Cardiac fibroblast (primary cell): ENCODE measurements at places on chromosomes 7 and 10.

DNA sequence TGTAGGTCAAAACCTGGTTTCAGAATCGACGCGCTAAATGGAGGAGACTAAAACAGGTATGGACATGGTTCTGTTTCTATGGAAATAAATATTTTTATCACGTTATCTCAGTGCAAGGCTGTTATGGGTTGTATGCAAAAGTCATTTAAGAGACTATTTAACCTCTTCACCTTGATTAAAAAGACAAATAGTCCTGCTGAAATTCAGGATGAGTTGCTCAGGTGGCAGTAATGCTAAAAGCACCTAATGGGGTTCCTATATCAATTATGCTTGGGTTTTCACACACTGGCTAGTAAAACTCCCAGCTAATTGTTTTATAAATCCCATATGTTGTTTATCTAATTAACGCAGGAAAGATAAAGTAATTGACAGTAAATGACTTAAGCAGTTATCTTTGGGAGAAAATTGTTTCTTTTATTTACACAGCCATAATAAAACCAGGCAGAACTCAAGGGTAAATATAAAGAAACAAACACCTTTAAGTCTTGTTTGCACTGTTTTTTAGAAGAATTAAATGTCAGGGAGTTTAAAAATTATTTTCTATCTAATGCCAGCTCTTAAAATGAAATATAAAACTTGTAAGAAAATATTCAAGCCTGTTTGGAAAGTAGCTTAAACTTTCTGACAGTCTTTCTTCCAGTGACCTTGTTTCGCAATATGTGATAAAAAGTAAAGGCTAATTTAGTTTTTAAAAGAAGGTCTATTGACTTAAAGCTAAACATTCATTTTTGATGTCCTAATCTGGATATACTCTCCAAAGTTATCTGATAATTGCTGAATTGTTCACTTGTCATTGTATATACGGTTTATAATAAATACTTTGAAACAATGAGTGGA, 3.2 kb downstream of the HHEX start:
- DNase-seq: no peak

- no peak for DNase-seq
Observed at GRCh38 chr10:81876253-81877077, 1.5 kb downstream of the NRG3 start.

DNA sequence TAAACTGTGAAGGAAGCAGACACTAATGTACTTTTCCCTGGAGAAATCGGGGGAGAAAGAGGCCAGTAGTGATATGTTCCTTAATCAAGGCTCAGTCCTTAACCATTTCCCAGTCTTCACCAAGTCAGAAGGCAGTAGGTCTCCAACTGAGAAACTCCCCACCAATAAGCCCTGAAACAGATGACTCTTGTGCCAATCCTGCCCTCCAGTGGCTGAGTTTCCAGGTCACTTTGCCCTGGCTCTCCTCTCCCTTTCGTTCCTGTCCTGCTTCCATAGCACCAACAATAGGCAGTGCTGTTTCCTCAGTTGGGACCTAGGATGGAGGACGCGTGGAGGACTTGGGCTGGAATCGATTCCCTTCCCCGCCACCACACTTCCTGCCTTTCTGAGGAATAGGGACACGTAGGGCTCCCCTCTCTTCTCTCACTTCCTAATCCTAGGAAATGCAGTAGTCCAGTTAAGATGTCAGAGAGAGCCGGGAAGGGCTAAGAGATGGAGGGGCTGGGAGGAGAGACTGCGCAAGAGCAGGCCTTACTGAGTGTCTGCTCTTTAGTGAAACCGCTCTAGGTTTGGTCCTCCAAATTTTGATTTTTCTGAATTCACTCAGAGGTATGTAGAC, 23.4 kb downstream of the ATOH7 start:
- DNase-seq: peak; percentile 82

- no peak for DNase-seq
Observed at GRCh38 chr7:25802473-25802872, 349.5 kb upstream of the NFE2L3 start.

- DNase-seq: no peak
Observed at GRCh38 chr10:69538461-69538860, 34.8 kb downstream of the NEUROG3 start.

- no peak for DNase-seq
Observed at GRCh38 chr7:80468931-80469714, 42.7 kb downstream of the GNAT3 start.

- no peak for DNase-seq
Observed at GRCh38 chr7:45390731-45391130, 183.4 kb upstream of the ADCY1 start.

- peak; percentile 62 for DNase-seq
Observed at GRCh38 chr7:122885583-122886356, 490 bp downstream of the CADPS2 start.

DNA sequence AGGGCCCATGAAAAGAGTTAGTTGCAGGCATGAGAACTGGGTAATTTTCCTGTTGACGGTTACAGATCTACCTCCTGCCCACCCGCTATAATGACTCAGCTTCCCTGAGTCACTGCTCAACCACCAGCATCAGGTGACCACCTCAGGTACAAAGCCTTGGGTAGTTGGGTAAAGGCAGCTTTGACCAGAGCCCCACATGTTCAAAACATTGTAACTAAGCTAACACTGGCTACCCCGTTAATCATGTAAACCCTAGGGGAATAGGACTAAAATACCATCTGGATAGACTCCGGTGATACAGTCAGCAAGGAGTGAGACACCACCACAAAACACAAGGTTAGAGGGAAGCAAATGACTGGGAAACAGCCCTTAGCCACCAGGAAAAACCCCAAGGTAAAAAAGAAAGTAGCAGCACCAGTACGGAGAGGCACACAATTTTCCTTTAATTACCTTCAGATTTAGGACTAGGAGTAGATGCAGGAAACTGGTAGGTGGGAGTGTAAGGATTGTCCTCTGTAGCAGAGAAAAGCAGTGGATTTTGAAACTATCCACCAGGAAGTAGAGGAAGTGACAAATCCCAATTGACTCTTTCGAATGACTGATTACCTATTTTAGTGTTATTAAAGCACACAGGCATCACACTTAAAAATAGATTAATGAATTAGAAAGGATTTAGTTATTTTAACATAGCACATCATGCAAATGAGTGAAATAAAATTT, 103.5 kb upstream of the PDLIM1 start:
- no peak for DNase-seq

DNA sequence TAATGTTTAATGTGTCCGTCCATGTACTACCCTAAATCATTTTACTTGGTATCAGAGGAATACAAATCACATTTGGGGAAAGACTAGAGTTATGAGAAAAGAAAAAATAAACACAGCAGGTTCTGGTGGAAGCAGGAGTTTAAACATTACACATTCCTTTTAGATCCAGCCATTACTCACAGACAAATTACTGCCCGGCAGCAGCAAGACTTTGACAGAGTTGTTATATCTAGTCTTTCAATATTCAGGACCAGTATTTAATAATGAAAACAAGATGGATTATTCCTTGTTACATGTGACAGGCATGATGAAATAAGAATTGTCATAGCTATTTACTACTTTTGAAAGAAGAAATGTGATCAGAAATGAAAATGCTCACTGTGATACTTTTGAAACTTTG, 131.8 kb upstream of the GNAI1 start:
- DNase-seq: no peak

DNA sequence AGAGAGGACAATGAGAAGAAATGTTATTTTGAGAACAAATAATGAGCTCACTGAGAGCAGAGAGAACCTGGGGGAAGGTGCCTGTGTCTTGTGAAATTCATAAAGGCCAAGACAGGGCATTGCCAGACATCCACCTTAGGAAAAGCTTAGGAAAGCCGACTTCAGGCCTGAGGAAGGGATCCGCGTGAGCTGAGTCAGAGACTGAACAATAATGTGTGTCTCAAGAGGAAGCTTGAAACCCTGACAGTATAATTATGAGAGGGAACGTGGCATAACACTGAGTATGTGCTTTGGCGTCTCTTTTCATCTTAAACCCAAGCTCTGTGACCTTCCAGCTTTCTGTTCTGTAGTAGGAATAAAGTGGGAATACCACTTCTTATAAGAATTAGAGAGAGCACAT, 307.2 kb downstream of the ACTR3B start:
- no peak for DNase-seq

DNA sequence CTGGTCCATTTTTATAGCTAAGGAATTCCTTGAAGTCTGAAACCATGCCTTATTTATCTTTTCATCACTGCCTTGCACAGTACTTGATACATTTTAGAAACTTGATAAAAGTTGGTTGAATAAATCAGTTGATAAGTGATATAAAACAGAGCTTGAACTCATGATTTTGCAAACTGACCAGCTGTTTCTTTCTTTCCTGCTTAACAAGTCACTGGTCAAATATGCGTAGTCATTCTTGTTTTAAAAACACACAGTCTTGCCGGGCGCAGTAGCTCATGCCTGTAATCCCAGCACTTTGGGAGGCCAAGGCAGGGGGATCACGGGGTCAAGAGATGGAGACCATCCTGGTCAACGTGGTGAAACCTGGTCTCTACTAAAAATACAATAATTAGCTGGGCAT, 6.3 kb downstream of the TPST1 start:
- DNase-seq: peak; percentile 50

DNA sequence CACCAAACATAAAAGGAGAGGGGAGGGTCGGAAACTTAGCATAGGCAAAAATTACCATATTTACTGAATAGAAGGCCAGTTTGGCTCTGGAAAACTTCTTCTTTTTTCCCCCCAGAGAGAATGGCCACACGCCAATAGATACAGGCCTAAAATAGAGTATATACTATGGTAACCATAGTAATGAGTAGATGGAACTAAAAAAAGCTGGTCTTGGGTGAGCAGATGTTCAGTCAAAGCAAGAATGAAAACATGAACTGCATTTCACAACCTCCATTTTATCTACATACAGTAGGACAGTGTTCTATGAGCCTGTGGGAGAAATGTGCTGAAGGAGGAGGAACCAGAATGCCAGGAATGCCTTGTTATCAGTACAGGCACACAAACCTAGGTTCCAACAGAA, 141.7 kb upstream of the SEMA3A start:
- peak; percentile 93 for DNase-seq

DNA sequence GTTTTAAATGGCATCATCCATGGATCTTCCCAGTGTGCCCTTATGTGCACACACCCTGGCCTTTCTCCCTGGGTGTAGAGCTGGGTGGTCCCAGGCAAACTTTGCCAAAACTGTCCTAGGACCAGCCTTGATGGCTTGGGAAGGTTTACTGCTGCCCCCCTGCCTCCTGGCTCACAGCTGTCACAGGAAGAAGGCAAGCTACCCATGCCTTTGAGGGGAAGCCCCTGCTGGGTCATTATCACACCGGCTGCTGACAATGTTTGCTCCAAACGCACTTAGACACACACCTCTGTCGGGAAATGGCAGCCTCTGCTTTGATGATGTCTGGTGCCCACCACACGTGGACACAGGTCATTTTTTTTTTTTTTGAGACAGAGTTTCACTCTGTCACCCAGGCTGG, 25.2 kb upstream of the FIGNL1 start:
- DNase-seq: no peak

GRCh38 chr7:71636329-71636728, 504.4 kb downstream of the GALNT17 start:
- no peak for DNase-seq

- no peak for DNase-seq
Observed at GRCh38 chr10:72158176-72158575, 57.6 kb upstream of the ANAPC16 start.
